ENCODE measurements at places on chromosomes 2 and 18.

DNA sequence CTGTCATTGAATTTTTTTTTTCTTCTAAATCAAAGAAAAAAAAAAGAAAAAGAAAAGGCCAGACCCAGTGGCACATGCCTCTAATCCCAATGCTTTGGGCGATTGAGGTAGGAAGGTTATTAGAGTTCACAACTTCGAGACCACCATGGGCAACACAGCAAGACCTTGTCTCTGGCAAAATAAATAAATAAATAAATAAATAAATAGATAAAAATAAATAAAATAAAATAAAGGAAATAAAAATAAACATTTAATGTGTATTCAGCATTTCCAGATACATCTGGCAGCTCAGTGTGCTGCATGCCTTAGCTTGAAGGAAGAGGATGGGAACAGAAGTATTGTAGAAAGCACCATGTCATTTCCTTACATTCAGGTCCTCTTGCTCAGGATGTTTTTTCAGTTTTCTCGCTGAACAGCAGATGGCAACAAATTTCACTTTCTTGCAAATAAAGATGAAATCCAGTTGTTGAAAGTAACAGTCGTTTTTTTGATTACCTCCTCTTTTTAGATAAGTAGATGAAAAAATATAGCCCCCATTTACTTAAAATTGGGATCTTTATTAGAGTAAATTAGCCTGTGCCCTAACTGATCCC is 25.7 kb upstream of the FAM178B start:
- DNase-seq: no peak

DNA sequence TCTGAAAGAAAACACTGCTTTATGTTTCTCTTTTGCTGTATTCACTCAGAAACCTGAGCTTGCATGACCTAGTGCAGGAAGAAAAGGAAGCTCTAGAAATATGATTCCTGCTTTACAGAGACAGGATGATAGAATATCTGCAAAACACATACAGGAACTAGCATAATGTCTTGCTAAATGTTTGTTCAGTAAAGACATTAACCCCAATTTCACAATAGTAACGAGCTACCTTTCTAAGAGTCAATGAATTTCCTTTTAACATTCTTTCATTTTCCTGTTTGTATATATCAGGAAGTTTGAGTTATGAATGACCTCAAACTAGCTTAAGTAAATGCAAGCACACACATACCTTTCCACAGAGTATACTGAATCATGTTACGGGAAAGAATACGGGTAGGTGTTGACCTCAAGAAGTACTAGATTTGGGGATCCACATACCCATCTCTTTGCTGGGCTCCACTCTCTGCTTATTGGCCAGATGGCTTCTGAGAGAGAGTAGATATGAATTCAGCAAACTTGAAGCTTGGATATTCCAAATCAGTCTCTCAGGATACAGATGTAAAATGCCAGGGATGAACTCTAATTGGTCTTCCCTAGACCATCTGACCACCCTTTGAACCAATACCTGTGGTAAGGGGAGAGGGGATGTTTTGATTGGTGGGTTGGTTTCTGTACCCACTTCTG is 18.2 kb upstream of the ACSL3 start:
- DNase-seq: no peak

DNA sequence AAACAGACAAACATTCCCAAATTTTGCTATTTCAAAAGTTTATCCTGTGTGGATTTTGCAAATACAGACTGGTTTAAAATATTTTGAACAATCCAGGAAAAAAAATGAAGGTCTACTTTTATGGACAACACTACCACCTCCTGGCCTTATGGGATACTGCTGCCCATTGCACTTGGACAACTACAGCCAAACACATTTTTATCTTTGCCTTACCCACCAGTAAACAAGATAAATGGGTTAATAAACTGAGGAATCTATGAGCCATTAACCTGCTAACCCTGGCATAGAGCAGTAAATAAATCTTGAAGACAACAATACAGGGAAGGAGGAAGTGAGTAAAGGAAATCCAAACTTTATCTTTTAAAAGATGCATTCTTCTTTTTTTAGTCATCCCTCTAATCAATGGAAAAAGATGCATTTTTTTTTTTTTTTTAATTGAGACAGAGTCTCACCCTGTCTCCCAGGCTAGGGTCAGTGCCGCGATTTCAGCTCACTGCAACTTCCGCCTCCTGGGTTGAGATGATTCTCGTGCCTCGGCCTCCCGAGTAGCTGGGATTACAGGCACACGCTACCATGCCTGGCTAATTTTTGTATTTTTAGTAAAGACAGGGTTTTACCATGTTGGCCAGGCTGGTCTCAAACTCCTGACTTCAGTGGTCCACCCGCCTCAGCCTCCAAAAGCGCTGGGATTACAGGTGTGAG is 2.1 kb upstream of the SPIRE1 start:
- no peak for DNase-seq

DNA sequence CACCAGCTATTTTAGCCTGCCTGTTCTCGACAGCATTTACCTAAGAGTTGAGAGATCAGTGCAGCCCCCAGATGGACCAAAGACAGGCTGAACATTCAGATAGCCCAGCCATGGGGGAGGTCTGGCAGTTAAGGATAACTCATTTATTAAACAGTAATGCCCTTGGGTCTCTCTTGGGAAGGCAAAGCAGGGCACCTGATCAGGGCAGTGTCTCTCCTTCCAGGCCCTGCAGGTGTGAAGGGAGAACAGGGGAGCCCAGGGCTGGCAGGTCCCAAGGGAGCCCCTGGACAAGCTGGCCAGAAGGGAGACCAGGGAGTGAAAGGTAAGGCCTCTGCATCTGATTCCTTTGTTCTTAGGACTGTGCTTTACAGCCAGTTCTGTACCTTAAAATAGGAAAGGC is 49.6 kb downstream of the MARCO start:
- no peak for DNase-seq

DNA sequence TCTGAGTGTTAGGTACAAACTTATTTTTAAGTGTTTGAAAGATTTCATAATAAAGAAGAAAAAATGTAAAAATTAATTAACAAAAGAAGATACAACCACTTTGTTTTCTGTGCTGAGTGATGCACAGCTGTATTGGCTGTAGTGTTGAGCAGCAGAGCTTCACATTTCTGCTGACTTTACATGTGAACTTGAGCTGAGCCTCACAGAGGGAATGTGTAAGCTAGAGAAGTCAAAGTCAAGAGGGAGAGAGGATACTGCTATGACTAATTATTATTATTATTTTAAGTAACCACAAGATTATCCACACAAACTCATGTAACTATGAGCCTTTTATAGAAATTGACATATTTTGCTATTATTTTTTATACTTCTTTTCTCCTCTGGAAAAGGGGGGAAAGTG is 159.1 kb upstream of the ZSWIM2 start:
- no peak for DNase-seq

DNA sequence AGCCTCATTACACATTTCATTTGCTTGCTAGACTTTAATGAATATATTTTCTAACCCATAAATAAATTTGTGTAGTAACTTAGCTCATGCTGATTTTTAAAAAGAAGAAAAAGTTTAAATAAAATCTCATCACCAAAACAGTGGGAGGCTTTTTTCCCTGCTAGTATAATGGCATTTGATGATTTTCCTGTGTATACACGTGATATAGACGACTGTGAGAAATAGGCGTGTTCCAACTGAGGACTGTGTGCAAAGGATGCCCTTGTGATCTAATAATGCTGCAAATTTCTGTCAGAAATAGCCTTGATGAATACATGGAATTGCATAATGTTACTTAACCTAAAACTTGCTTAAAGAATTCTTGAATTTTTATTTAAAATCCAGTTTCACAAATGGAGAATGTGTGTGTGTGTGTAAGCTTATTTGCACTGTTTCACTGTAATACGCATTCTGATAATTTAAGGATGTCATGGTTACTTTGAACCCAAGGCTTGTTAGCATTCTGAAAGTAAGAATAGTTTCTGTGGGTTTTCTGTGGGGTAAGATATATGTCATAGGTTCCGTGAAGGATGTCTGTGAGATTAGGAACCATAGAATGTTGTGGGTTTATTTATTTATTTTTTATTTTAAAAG is 178.0 kb downstream of the DLGAP1 start:
- no peak for DNase-seq

GRCh38 chr2:62054029-62054791 is 141.7 kb upstream of the B3GNT2 start:
- DNase-seq: no peak

Measured in effector CD8-positive, alpha-beta T cell (primary cell).